GM03348 (cell line): ENCODE measurements at places on chromosomes 7 and 10.
A peak's percentile ranks its signal among the peaks of the same experiment; 100 is the strongest.

DNA sequence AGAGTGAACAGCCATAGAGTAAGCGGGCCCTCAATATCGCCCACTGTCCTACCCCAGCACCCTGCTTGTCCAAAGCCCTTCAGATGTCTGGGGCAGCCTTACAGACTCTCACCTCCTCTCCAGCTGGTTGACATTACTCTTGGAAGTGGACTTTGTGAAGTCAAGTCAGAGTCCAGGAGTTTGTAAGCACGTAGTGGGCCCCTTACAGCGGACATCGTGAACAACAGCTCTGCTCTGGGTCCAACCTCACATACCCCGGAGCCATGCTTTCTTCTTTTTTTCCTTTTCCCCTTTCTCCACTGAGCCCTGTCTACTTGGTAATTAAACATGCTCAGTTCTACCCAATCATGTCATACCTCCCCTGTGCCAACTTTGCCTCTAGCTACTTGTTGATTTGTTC, 17.5 kb downstream of the HNRNPF start:
- DNase-seq: no peak

DNA sequence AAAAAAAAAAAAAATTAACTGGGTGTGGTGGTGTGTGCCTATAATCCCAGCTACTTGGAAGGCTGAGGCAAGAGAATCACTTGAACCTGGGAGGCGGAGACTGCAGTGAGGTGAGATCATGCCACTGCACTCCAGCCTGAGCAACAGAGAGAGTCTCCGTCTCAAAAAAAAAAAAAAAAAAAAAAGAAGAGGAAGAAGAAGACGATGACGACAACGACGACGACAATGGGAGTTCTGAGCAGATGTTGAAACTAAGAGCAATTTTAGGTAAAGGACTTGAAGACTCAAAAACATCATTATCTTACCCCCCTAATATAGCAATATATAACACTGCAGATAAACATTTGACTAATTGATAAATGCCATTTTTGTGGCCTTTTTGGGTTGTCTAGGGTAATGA, 39.5 kb upstream of the PPP1R17 start:
- DNase-seq: no peak

GRCh38 chr7:1262441-1262840, 29.8 kb downstream of the UNCX start:
- DNase-seq: no peak

GRCh38 chr7:42494736-42495135, 257.7 kb upstream of the GLI3 start:
- no peak for DNase-seq

- no peak for DNase-seq
Measured at GRCh38 chr10:110003524-110003885, 4.3 kb upstream of the ADD3 start.

DNA sequence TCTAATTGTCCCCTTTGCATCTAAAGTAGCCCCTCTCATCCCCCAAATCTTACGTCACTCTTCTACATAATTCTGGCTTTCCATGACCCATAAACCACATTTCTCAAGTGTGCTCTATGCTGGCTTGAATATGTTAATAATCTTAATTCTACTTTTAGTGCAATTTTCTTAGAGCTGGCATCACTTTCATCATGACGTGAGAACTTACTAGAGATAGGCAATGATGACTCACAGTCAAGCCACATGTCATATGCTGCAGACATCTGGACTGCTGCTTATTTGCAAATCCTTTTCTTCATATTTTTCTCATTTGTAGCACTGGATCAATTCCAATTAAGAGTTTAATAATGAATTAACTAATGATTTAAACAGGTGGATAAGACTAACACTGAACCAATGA, 260.7 kb upstream of the PRKCQ start:
- DNase-seq: peak; percentile 18

DNA sequence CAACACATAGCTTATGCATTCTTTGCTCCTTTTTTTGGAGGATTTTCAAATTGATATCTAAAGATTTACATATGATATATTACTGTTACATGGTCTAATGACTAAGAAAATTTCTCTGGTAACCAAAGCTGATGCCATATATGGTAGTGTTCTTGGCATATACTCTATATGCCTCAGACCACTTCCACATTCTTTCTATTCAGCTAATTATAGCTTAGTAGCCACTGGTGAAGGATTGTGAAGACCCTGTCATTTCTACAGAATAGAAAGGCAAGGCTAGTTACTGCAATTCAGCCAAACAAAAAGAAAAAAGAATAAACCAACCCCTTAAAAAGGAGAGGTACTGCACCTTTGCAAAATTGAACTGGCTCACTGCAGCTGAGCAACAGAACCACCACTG, 3.7 kb downstream of the PURB start:
- DNase-seq: peak; percentile 49

GRCh38 chr7:40305229-40305628, 170.4 kb downstream of the SUGCT start:
- no peak for DNase-seq

DNA sequence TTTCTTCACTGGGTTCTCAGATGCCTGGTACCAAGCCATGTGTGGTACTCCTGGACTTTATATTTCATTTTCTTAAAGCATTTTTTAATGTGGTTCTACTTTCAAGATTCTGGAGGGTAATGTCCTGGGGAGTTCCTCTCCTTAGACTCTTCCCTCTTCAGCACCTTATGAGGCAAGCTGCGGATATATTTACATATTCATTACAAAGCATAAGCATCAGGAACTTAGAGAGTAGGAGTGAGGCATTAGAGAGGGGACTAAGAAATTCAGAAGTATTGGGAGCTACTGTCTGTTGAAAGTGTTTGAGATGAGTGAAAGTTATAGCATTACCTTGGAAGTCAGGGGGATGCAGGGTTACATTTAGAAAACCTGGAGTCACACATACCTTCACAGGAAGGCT, 20.8 kb downstream of the AUTS2 start:
- no peak for DNase-seq

- DNase-seq: no peak
Measured at GRCh38 chr10:14801723-14802122, 27.0 kb upstream of the FAM107B start.

DNA sequence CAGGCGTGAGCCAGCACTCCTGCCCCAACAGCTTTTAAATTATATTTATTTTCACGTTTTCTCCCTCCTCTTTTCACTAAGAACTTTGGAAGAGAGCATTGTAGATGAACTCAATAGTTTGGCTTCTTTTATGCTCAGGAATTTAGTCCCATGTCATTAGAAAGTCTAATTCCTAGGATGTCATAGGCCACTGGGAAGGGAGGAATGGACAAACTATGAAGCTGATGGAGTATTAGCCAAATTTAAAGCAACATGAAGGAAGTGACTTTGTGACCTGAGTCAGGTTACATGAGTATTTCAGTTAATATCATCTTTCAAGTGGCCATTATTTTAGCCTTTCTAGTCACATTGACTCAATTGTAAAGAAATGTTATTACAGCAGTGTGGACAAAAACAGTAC, 18.0 kb upstream of the OPN4 start:
- DNase-seq: no peak

GRCh38 chr7:138258197-138258559, 181.9 kb downstream of the AKR1D1 start:
- no peak for DNase-seq

- DNase-seq: no peak
Measured at GRCh38 chr7:128114806-128115205, 83.6 kb upstream of the LRRC4 start.

GRCh38 chr7:31521336-31522010, 7.6 kb downstream of the ITPRID1 start:
- no peak for DNase-seq

- DNase-seq: peak; percentile 70
Measured at GRCh38 chr10:93198401-93199131, 124.9 kb downstream of the CYP26A1 start.

DNA sequence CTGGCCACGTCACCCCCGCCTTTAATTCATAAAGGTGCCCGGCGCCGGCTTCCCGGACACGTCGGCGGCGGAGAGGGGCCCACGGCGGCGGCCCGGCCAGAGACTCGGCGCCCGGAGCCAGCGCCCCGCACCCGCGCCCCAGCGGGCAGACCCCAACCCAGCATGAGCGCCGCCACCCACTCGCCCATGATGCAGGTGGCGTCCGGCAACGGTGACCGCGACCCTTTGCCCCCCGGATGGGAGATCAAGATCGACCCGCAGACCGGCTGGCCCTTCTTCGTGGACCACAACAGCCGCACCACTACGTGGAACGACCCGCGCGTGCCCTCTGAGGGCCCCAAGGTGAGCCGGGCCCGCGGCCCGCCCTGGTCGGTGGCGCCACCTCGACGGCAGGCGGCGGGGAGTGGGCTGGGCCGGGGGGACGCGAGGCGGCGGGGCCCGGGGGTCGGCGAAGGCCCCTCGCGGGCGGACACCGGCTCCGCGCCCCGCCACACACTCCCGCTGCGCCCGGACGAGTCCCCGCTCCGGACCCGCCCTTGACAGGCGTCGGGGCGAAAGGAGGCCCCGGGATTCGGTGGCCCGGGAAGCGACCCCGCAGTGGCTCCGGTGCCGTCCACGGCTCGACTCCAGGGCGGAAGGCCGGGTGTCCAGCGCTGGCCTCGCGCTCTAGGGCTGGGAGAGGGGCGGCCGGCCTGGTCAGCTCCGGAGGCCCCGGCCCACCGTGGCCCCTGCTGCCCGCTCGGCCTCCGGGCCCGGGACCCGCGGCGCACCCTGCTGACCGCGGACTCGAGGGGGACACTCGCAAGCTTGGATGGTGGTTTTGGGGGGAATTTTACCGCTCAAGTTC, 557 bp downstream of the BAG3 start:
- DNase-seq: peak; percentile 35

GRCh38 chr7:4268040-4268965, 413.8 kb upstream of the FOXK1 start:
- DNase-seq: no peak

GRCh38 chr7:70808876-70809275, 323.1 kb upstream of the GALNT17 start:
- no peak for DNase-seq

DNA sequence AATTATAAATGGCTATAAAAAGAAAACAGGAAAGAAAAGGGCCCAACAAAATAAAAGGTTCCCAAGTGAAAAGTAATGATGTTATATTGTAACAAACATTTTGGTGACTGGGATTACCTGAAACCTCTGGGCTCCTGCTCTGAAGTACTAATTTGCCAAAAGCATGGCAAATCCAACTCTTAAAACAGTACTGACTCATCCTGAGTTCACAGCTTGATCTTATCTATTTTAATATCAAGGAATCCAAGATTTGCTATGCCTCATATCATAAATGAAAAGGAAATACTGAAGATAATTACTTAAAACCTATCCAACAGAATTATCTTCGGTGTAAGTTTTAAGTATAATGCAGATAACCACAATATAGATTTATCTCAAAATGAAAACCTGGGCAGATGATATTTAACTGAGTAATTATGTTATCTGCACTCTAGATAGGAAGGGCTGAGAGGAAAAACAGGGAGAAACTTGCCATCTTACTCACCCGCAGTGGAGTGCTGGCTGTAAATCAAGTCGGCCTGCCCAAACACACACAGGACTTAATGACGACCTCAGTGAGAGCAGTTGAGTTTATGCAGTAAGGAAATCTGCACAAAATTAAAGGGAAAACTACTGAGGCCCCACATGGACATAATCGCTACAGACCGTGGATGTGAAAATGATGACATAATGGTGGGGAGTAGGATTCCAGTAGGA, 48.4 kb downstream of the MPP7 start:
- peak; percentile 25 for DNase-seq

DNA sequence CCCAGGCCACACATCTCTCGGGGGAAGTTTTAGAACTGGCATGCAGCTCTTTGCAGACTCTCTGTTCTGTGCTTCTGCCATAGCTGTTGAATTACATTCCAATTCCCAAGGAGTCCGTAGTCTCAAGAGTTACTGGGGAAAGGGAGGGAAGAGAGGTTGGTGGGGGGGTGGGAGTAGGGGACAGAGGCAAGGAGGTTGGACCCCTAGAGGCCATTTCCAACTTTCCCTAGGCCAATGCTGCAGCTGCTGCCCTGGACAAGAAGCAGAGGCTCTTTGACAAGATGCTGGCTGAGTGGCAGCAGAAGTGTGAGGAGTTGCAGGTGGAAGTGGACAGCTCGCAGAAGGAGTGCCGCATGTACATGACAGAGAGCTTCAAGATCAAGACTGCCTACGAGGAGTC, 23.8 kb downstream of the MYH16 start:
- DNase-seq: no peak
